ENCODE measurements at places on chromosomes 4 and X.
A peak's percentile ranks its signal among the peaks of the same experiment; 100 is the strongest.

GRCh38 chr4:123856689-123857545 is 460.3 kb downstream of the SPRY1 start:
- peak; percentile 56 for DNase-seq

DNA sequence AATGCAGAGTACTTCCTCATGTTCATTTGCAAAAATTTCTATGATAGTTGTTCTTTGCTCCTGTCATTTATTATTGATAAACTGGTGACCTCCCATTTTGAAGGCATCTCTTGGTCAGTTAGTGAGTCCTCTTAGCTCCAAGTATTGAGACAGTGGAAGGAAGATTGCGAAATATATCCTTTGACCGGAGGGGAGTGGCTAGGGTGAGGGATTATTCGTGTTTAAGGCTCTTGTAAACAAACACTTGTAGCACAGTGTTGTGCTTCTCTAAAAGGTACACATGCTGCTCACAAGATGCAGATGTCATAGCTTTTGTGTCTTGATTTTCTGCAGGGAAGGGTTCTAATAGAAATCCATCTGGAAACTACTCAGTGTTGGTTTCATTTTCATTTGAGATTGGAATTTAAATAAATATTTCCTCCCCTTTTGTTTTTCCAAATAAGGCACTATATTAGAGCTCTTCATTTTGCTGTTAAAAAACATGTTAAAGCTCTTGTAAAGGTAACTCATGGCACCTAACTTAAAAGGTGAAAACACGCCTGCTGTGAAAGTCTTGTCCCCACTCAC is 21.8 kb downstream of the TXLNG start:
- DNase-seq = no peak

DNA sequence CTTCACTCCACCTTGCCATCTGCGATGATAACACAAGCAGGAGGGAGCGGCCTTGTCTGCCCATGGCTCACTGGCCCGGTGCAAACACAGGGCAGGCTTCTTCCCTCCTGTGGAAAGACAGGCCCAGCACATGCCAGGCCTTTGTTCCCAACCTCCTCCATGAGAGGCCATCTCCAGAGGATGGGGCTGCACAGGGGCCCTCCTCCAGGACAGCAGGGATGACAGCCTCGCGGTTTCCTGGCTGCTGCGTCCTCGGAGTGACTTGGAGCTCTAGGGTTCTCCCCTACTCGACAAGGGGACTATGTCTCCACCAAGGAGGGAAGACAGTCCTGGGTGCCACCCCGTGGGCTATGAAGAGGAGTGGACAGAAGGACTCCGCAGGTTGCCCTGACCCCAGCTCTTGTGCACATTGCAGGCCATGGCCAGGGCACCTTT is 21.8 kb downstream of the RNF212 start:
- DNase-seq = no peak

GRCh38 chrX:82658492-82658891 is 849.6 kb upstream of the POU3F4 start:
- DNase-seq = no peak

- no peak for DNase-seq
Observed at GRCh38 chrX:70032792-70033191, 16.9 kb downstream of the AWAT2 start.

GRCh38 chr4:170388255-170388654 is 298.5 kb upstream of the AADAT start:
- no peak for DNase-seq

DNA sequence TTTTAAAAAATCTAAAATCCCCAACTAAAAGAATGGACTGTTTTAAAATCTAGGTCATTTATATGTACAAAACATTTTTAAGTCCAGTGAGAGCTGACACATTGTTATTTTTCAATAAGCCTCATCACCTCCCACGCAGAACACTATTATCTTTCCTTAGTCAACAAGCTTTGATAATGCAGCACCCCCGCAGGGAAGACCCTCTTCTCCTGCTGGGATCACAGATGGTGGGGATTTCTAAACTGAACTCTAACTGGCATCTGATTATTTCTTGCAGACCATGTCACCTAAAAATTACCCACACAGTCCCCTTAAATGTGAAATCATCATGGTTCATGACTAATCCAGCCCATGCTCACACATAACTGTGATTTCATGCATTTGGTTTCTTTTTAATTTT is 11.6 kb downstream of the SYTL4 start:
- no peak for DNase-seq

- no peak for DNase-seq
Observed at GRCh38 chr4:153297116-153297515, 47.4 kb upstream of the MND1 start.

- no peak for DNase-seq
Observed at GRCh38 chr4:69707807-69708206, 52.6 kb downstream of the SULT1B1 start.

- no peak for DNase-seq
Observed at GRCh38 chr4:1092983-1093361, 20.4 kb downstream of the RNF212 start.

DNA sequence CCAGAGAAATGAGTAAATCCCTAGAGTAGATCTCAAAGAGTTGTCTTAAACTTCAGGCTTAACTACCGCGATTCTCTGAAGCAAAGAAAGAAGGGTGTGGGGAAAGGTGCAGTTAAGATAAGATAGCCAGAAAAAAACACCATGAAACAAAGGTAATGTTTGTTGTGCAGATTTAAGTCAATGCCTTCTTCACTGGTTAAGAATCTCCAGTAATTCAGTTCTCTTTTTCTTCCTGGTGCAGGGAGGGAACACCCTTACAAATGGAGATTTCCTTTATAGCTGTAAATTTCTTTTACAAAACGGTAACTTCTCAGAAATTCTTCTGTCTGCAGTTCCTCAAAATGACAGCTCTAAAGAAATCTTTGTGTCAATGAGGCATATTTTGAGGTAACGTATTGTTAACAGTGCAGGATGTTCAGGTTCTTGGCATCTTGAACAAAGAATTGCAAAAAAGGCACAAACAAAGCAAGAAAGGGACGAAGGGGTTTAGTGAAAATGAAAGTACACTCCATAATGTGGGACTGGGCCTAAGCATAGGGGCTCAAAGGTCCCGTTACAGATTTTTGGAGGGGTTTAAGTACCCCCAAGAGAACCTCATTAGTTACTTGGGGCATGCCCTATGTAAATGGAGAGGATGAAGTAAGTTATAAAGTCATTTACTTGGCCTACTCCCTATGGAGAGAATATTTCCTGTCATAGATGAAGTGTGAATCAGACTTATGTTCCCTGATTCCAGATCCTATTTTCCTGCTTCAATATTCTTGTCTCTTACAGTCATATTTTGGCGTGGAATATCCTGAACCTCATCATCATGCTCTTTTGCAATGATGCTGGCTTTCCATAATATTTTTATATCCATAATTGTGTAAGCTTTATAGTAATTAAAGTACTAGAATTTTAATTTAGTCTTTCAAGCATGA is 492.0 kb downstream of the PCDH11X start:
- DNase-seq = peak; percentile 5

GRCh38 chrX:15785176-15785750 is 5.0 kb upstream of the ZRSR2 start:
- no peak for DNase-seq

- no peak for DNase-seq
Observed at GRCh38 chr4:7289589-7289988, 97.3 kb downstream of the SORCS2 start.

DNA sequence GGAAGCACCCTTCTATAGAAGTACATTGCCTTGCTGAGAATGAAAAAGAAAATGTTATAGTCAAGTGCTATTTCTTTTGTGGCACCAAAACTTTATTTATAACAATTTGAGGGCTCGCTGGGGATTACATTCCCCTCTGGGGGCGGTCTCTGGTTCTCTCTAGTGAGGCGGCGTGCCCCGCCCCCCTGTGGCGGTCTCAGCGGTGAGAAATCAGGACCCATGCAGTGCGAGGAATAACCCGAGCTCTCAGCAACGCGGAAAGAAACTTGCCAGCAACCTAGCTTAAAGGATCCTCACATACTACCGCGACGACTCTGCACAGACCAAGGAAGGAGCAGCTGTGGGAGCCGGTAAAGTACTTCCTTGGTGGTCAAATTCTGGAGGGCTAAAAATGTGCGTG is 83.4 kb upstream of the SHISA3 start:
- DNase-seq = no peak

GRCh38 chr4:8595237-8596087 is 2.9 kb downstream of the CPZ start:
- DNase-seq = no peak

GRCh38 chr4:56062526-56063145 is 113.9 kb downstream of the CEP135 start:
- no peak for DNase-seq

DNA sequence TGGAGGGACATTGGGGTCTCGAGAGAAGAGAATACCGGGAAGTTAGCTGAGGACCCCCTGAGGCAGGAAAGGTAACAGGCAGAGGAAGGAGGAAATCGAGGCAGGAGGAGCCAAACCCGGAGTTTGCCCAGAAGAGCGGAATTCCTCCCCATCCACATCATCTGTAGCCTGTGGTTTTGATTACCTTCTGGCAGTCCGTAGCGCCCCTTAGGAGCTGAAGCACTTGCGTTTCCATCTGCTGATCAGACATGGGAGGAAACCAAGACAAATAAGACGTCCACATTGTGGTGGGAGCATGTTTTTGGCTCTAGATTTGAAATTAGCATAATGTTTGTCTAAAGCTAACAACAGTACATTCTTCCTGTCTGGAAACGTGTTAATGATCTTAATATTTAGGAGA is 26.8 kb upstream of the HMX1 start:
- no peak for DNase-seq

DNA sequence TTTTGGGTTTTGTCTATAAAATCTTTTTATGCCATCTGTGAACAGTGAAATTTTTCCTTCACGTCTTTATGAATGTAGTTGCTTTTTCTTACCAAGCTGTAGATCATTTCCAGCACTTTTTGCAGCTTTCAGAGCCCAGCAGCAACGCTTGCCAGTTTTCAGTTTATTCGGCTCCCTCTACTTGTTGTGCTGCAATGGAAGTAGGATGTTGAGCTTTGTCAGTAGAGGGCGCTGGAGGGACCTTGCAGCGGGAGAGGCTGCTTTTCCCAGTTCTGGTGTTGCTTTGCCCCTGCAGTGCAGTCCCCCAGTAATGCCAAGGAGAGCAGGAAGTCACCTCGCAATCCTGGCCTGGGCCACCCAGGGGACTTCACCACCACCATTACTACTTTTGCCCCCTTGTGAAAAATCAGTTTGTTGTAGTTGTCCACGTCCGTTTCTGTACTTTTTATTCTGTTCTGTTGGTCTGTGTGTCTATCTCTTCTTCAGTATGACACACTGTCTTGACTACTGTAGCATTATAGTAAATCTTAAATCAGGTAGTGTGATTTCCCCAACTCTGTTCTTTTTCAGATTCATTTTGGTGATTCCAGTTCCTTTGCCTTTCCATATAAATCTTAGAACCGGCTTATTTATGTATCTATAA is 21.8 kb downstream of the CMC4 start:
- peak; percentile 48 for DNase-seq

GRCh38 chrX:154775419-154776349 is 13.0 kb downstream of the DKC1 start:
- peak; percentile 28 for DNase-seq

GRCh38 chrX:70352496-70352895 is 62.6 kb downstream of the KIF4A start:
- DNase-seq = no peak

GRCh38 chr4:150072471-150072870 is 5.8 kb upstream of the DCLK2 start:
- DNase-seq = no peak

DNA sequence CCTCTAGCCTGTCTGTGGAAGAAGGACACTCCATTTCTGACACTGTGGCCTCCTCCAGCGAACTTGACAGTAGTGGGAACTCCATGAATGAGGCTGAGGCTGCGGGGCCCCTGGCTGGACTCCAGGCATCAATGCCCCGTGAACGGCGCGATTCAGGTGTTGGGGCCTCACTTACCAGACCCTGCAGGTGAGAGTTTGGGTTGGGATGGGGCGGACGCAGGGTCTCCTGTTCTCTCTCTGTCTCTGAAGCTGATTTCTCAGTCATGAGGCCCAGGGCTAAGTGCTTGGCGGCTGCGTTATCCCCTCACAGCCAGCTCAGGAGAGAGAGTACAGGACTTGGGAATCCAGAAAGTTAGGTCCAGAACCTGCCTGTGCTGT is 71.0 kb downstream of the STARD8 start:
- no peak for DNase-seq

GRCh38 chr4:88442689-88443191 is 14.2 kb upstream of the HERC5 start:
- peak; percentile 38 for DNase-seq

GRCh38 chrX:74656079-74656745 is 41.8 kb upstream of the RLIM start:
- peak; percentile 2 for DNase-seq

DNA sequence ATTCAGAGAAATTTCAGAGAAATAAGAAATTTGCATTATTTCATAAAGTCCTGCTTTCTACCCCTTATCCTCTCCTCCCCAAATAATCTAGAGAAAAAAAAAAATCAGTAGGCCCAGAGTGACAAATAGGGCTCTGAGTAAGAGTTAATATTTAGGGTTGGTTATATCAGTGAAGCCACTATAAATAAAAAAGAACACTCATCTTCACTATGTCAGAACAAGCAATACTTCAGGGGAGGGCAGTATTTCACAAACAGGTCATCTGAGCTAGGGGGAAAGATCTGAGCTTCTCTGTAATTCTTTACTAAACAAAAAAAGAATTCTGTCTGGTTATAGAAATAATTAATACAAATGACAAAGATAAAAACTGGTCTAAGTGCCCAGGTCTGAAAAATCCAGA is 39.4 kb downstream of the PDE5A start:
- no peak for DNase-seq

- DNase-seq = no peak
Observed at GRCh38 chr4:72791054-72791453, 222.0 kb upstream of the ADAMTS3 start.

DNA sequence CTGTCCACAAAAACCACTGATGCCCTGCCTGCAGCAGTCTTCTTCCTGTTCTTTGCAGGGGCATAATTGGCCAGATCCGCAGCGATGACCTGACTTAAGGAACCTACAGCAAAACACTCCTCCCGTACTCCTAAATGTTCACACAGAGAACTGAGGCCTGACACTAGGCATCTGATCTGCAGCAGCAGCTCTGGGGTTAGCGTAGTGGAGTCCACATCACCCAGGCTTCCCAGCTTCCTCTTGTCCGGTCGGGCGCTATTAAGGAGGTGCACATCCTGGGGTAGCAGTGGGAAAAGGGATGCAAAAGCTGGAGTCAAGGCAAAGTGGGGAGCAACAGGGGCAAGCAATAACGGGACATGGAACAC is 758 bp downstream of the SCFD2 start:
- peak; percentile 21 for DNase-seq

GRCh38 chrX:120732879-120733278 is 103.0 kb upstream of the C1GALT1C1 start:
- no peak for DNase-seq

- no peak for DNase-seq
Observed at GRCh38 chr4:156766846-156767245, 204.8 kb downstream of the PDGFC start.

- DNase-seq = no peak
Observed at GRCh38 chr4:55947912-55948725, 626 bp upstream of the CEP135 start.

All from iPS-NIHi11 (cell line).